Cardiac muscle cell (in vitro differentiated cells and primary cell): ENCODE measurements at places on chromosomes 2 and 18. TPM values are rescaled to one million over a fixed set of nuclear protein-coding genes. Genes with fewer than 3 reads are reported as not detected.

DNA sequence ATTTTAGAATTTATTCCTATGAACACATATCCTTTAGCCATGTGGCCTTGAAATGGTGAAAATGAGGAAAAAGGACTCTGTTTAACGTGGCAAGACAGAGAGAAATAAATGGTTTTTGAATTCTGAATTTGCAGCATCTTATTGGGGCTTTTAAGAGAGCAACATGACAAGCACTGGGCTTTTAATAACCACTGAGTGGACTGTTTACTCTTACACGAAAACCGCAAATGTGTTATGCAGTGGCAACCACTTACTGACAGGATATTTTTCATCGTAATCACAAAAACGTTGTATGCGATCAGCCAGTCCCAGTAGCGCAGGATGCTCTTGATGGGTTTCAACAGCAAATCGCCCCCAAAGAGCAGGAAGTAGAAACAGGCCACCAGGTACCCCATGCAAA lies 226.6 kb downstream of the NAPG start:
- peaks cover 14% of the 10 kb centered on the region for H3K4me1 ChIP-seq
- peaks cover 3% of the 10 kb centered on the region for H3K27me3 ChIP-seq
- H3K27ac ChIP-seq = no peak overlapping the region
- no peak for DNase-seq
- no peak overlapping the region for H3K4me3 ChIP-seq

TMEM247 gene
- total RNA-seq = not detected in 2 replicates

GRCh38 chr2:15133461-15133860 lies 427.7 kb downstream of the NBAS start:
- no peak overlapping the region for H3K4me3 ChIP-seq
- no peaks in the 10 kb centered on the region for H3K27me3 ChIP-seq
- H3K27ac ChIP-seq = no peak overlapping the region
- H3K36me3 ChIP-seq = no peaks in the 10 kb centered on the region
- no peaks in the 10 kb centered on the region for H3K4me1 ChIP-seq
- DNase-seq = no peak

C2orf78 gene
- 0.18 TPM in 1 of 2 replicates, not detected in the other for total RNA-seq

ANKRD44 gene
- total RNA-seq = 3.5 and 4.0 TPM in 2 replicates

GRCh38 chr18:23498117-23498516 lies 5.2 kb upstream of the RMC1 start:
- H3K27me3 ChIP-seq = no peaks in the 10 kb centered on the region
- no peak overlapping the region for H3K27ac ChIP-seq
- H3K36me3 ChIP-seq = no peaks in the 10 kb centered on the region
- peaks cover 5% of the 10 kb centered on the region for H3K4me1 ChIP-seq
- no peak overlapping the region for H3K4me3 ChIP-seq

- H3K4me3 ChIP-seq = no peak overlapping the region
- no peaks in the 10 kb centered on the region for H3K4me1 ChIP-seq
- DNase-seq = peak; percentile 41
These were observed 35.1 kb downstream of the CCBE1 start for GRCh38 chr18:59661891-59662701.

DNA sequence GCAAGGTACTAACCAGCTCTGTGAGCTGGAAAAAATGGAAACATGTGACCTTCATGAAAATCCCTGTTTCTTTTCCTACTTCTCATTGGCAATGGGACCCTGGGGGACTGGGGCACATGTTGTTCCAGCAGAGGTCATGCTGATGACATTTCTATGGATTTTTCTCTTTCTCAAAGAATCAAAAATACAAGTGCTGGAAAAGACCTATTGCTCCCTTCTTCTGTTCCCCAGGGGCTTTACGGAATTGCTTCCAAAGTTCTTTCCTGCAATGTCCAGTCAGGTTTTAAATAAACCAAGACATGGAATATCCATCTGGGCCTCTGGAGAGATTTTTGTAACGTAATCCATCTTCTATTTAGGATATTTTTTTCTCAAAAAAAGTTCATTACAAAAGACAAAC lies 1006.1 kb upstream of the CELF4 start:
- no peak overlapping the region for H3K27ac ChIP-seq
- H3K4me1 ChIP-seq = no peaks in the 10 kb centered on the region
- no peaks in the 10 kb centered on the region for H3K27me3 ChIP-seq
- H3K36me3 ChIP-seq = no peaks in the 10 kb centered on the region
- DNase-seq = no peak
- H3K4me3 ChIP-seq = no peak overlapping the region

GRCh38 chr2:218829868-218830451 lies 1.6 kb downstream of the PRKAG3 start:
- H3K4me3 ChIP-seq = no peak overlapping the region
- H3K36me3 ChIP-seq = no peaks in the 10 kb centered on the region
- H3K4me1 ChIP-seq = no peaks in the 10 kb centered on the region

GRCh38 chr18:27491772-27492171 lies 306.7 kb upstream of the CHST9 start:
- H3K4me3 ChIP-seq = no peak overlapping the region
- no peak overlapping the region for H3K27ac ChIP-seq
- no peaks in the 10 kb centered on the region for H3K4me1 ChIP-seq
- H3K27me3 ChIP-seq = no peaks in the 10 kb centered on the region
- DNase-seq = no peak

GRCh38 chr2:64866797-64867196 lies 122.4 kb upstream of the SLC1A4 start:
- no peaks in the 10 kb centered on the region for H3K27me3 ChIP-seq
- peaks cover 12% of the 10 kb centered on the region for H3K4me1 ChIP-seq
- H3K27ac ChIP-seq = no peak overlapping the region
- no peak overlapping the region for H3K4me3 ChIP-seq
- DNase-seq = peak; percentile 90

- H3K27ac ChIP-seq = no peak overlapping the region
- H3K27me3 ChIP-seq = no peaks in the 10 kb centered on the region
- no peak for DNase-seq
- no peaks in the 10 kb centered on the region for H3K4me1 ChIP-seq
- H3K4me3 ChIP-seq = no peak overlapping the region
- H3K36me3 ChIP-seq = peaks cover 45% of the 10 kb centered on the region
These were observed 69.6 kb upstream of the EMILIN2 start for GRCh38 chr18:2777241-2777640.

DNA sequence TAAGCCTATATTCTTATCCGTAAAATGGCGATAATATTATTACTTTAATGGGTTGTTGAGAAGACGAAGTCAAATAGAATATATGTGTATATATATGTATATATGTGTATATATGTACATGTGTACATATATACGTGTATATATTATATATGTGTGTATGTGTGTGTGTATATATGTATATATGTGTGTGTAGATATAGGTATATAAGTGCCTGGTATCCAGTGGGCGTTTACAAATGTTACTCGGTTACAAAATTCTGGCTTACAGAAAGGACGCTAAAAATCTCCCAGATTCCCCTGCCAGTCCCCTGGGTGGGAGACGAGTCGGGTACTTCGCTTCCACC lies 295 bp upstream of the MTX2 start:
- peak overlapping the region; percentile 94 for H3K27ac ChIP-seq
- peaks cover 7% of the 10 kb centered on the region for H3K4me1 ChIP-seq
- no peak for DNase-seq
- H3K4me3 ChIP-seq = peak overlapping the region; percentile 58
- H3K27me3 ChIP-seq = no peaks in the 10 kb centered on the region

DNA sequence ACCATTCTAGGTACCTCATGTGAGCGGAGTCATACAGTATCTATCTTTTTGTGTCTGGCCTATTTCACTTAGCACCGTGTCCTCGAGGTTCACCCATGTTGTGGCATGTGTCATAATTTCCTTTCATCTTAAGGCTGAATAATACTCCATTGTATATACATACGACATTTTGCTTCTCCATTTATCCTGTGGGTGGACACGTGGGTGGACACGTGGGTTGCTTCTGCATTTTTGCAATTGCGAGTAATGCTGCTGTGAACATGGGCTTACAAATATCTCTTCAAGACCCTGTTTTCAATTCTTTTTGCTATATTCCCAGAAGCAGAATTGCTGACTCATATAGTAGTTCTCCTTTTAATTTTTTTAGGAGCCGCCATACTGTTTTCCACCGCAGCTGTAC lies 243.6 kb upstream of the EPAS1 start:
- DNase-seq = no peak
- no peak overlapping the region for H3K27ac ChIP-seq
- H3K4me1 ChIP-seq = no peaks in the 10 kb centered on the region
- no peaks in the 10 kb centered on the region for H3K36me3 ChIP-seq

- H3K4me3 ChIP-seq = no peak overlapping the region
- H3K4me1 ChIP-seq = no peaks in the 10 kb centered on the region
- no peaks in the 10 kb centered on the region for H3K36me3 ChIP-seq
- H3K27me3 ChIP-seq = no peaks in the 10 kb centered on the region
These were observed 473.9 kb downstream of the ARHGAP15 start for GRCh38 chr2:143603035-143603655.

GRCh38 chr18:74818516-74819175 lies 221.0 kb downstream of the ZNF407 start:
- DNase-seq = no peak
- H3K27ac ChIP-seq = no peak overlapping the region
- H3K27me3 ChIP-seq = no peaks in the 10 kb centered on the region
- no peak overlapping the region for H3K4me3 ChIP-seq

GRCh38 chr2:57615855-57616556 lies 430.6 kb upstream of the VRK2 start:
- H3K36me3 ChIP-seq = no peaks in the 10 kb centered on the region
- no peak overlapping the region for H3K4me3 ChIP-seq
- no peak for DNase-seq
- no peak overlapping the region for H3K27ac ChIP-seq
- H3K27me3 ChIP-seq = no peaks in the 10 kb centered on the region

ALPG gene
- total RNA-seq = not detected in 2 replicates
